ENCODE measurements at places on chromosomes 5 and 9.

DNA sequence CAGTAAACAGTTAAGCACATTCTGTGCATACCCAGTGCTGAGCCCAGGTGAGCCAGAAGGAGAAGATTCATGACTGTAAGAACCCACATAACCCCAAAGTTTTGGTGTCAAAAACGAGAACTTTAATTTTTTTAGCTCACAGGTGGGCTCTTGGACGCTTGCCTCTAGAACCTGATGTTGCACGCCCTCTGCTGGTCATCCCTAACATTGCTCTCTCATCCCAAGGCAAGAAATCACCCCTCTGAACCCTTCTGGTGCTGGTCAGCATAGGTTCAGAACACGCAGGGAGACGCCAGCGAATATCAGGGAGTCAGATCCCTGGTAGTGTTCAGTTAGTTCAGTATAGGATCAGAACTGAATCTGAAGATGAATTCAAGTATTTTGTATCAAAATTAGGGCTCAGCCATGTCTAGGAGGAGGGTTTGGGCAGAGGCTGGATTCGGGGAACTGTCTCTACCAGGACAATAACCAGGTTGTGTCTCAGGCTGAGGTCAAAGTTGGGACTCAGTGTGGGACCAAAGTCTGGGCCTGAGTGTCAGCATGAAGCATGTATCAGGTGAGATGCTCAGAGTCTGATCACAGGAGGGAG lies 4.1 kb upstream of the DNAJB5 start:
- peak; percentile 12 for DNase-seq

DNA sequence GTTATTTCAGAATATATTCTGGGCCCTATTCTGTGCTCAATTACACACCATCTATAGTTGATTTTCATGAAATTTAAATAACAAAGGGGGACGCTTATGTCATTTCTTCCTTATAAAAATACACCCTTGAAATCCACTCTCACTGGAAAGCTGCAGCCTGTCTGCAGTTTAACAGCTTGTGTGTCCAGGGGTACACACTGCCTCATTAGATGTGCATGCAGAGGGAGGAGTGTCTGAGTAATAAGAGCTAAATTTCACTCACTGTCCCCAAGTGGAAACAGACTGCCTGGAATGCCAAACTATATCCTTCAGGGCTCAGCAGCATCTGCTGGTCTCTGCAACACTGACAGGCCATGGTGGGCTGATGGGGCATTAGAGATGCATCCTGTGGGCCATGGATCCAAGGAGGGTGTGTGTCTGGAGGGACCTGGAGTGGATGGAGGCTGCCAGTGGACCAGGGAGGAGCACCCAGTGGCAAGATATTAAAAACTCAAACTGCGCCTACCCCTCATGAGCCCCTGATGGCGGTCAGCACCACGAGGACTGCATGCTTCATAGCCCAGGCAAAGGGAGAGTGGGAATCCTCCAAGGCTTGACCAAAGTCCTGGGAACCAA lies 15.8 kb upstream of the TIFAB start:
- DNase-seq: no peak

- no peak for DNase-seq
Measured at GRCh38 chr5:68830377-68830898, 263.4 kb upstream of the SLC30A5 start.

- no peak for DNase-seq
Measured at GRCh38 chr5:107378218-107378899, 292.4 kb downstream of the EFNA5 start.

GRCh38 chr5:124653666-124654065 lies 92.8 kb downstream of the ZNF608 start:
- no peak for DNase-seq

DNA sequence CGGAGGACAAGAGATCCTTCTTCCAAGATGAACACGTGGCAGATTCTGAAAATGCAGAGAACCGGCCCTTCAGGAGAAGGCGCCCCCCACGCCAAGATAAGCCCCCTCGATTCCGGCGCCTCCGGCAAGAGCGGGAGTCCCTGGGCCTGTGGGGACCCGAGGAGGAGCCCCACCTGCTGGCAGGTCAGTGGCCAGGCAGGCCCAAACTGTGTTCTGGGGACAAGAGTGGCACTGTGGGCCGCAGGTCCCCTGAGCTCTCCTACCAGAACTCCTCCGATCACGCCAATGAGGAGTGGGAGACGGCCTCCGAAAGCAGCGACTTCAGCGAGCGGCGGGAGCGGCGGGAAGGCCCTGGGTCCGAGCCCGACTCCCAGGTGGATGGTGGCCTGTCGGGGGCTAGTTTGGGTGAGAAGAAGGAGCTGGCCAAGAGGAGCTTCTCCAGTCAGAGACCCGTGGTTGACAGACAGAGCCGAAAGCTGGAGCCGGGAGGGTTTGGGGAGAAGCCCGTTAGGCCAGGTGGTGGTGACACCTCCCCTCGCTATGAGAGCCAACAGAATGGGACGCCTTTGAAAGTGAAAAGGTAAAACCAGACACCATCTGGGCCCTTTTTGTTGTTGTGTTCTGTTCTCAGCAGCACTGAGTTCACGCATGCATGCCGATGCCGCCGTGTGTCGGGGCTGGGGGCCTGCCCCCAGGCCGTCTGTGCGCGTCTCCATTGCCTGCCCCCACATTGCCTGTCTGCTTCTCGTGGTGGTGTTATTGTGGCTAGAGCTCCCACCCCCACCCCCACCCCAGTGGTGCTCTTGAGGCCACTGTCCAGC lies 26.6 kb upstream of the POMT1 start:
- DNase-seq: no peak
